T-helper 17 cell (primary cell): ENCODE measurements at places on chromosomes 12 and 14.

DNA sequence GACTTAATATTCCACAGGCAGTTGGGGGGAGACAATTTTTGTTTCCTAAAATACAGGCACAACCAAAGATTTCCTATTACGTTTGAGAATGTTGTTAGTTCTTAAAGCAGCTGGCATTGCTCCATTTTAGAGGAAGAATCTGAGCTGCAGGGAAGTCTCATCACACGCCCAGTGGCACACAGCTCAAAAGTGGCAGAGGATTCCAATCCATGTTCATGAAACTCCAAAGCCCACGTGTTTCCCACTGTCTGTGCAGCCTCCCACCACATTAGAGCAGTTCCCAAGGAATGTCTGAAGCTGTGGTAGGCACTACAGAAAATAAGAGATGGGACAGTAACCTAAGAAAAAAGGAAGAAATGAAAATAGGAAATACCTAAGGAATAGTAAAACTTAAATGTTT is 6.1 kb upstream of the IL26 start:
- DNase-seq, result no peak

- DNase-seq, result no peak
Observed at GRCh38 chr12:278046-278445, 15.4 kb upstream of the SLC6A13 start.

DNA sequence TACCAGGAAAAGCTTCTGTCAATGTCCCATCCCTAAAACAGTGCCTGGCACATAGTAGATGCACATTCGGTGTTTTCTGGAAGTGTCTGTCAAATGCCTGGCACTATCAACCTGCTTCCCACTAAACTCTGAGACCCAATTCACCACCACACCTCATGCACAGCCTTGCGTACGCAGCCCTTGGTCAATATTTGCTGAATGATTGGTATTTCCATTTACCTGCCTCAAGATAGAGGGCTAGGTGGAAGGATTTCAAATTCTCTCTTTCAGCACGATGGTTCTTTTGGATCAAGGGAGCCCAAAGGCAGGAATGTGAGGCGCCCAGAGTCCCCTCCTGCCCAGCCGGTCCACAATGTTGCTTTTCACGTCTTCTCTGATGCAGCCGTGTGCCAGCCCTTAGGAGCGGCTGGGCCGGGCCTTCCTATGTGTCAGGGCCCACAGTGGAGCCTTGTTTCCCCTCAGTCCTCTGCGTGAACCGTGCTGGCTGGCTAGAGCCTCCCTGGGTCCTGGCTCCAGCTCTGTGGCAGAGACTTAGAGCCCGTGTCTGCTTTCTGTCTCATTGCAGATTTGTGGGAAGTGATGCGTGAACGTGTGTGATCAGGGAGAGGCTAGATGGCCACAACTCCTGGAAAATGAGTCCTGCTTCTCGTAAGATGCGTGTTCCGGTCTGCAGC is 99.9 kb upstream of the RFLNA start:
- DNase-seq, result no peak

DNA sequence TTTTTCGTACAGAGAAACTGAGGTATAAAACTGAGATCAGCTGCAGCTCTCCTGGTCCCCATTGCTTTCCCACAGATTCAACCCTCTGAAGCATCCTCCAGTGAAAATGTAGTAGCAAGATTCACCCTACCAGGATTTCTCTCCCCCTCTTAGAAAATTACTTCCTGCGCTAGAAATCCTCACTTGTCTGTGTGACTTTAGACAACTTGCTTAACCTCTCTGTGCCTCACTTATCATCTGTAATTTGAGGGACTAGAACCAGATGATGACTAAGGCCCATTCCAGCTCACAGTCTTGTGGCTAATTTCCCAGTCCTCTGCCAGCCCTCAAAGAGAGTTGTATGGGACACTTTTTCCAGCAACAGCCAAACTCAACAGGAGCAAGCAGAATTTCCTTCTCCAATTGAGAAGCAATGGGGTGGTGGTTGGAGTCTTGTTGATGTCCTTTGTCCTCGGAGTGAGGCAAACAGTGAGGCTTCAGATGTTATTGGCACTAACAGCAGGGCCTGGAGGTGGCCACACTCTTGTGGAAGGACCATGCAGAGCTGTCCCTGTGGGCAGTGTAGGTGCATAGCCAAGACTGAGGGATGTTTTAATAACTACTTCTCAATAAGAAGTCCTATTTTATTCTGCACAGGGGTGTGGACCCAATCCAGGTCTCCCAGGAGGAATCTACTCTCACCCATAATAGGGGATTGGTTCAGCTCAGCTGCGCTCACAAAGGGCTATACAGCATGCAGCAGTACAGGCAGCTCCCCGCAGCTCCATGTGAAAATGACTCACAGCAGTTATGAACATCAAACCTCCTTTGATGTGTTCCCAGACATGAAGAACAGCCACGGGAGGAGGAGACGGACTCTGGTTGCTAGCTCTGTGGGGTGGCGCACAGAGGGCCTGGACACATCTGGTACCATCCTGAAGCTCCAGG is 200.1 kb downstream of the DAD1 start:
- DNase-seq, result no peak

DNA sequence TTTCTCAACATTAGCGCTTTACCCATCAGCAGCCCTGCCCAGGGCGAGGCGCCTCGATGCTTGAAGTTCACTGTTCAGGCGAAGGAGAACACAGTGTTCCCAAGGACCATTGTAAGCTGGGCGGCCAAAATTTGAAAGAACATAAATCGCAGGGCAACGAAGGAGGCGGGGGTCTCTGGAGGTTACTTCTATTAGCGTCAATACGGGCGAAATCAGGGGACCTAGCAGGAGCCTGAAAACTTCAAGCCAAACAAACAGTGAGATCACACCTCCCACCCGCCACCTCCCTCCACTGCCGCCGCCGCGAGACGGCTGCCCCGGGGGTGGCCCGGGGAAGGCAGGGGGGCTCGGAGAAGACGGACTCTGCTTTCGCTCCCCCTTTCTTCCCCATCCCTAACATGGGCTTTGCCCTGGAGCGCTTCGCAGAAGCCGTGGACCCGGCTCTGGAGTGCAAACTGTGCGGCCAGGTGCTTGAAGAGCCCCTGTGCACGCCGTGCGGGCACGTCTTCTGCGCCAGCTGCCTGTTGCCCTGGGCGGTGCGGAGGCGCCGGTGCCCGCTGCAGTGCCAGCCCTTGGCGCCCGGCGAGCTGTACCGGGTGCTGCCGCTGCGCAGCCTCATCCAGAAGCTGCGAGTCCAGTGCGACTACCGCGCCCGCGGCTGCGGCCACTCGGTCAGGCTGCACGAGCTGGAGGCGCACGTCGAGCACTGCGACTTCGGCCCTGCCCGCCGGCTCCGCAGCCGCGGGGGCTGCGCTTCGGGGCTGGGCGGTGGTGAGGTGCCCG is at the start of gene PDZRN4:
Gene PDZRN4 (plus strand): TSS at position 263 of the 783 bp plus-strand sequence.
- DNase-seq, result no peak

DNA sequence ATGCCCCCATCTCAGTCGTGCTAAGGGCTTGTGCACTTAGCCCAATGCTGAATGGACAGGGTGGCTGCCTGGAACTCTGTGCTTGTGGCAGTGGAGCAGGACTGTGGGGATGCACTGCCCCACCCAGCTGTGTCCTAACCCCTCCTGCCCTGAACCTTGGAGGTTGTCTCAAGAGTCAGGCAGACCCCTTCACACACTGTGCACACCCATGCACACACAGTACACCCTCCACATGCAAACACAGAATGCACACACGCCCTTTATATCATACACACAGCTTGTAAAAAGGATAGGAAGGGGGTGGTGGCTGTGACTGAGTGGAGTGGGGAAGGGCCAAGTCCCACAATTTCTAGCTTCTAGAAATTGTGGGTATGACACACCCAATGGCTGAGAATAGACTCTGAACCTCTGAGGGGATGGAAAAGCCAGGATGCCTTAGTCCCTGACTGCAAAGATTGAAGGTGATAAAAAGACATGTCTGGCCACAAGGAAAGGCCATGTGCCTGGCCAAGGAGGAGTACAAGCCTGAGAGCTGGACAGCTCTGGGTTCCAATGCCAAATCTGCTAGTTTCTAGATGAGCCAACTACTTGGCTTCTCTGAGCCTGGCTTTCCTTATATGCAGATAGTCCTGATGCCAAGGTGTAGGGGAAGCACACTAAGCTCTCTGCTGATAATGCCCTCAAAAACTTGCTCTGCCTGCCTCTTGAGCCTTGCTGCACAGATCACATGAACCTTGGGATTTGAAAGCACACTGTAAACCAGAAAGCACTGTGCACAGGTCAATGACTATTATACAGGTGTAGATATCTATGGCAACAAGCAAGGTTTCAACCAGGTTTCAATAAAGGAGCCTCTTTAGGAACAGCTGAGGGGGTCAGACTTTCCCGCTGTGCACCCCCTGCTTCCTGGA is 8.4 kb downstream of the KRT8 start:
- DNase-seq, result no peak

- DNase-seq, result no peak
Observed at GRCh38 chr12:83199069-83199468, 512.4 kb downstream of the TMTC2 start.

- no peak for DNase-seq
Observed at GRCh38 chr14:103129301-103130016, 6.2 kb downstream of the TNFAIP2 start.

- no peak for DNase-seq
Observed at GRCh38 chr12:12171991-12172511, 94.8 kb downstream of the LRP6 start.

- DNase-seq, result no peak
Observed at GRCh38 chr12:114926341-114926740, 242.4 kb upstream of the TBX3 start.

GRCh38 chr12:70721656-70722357 is 84.6 kb upstream of the PTPRB start:
- no peak for DNase-seq

GRCh38 chr12:66925083-66925482 is 246.2 kb upstream of the GRIP1 start:
- no peak for DNase-seq

- DNase-seq, result no peak
Observed at GRCh38 chr12:48029491-48030172, 25.4 kb upstream of the COL2A1 start.

DNA sequence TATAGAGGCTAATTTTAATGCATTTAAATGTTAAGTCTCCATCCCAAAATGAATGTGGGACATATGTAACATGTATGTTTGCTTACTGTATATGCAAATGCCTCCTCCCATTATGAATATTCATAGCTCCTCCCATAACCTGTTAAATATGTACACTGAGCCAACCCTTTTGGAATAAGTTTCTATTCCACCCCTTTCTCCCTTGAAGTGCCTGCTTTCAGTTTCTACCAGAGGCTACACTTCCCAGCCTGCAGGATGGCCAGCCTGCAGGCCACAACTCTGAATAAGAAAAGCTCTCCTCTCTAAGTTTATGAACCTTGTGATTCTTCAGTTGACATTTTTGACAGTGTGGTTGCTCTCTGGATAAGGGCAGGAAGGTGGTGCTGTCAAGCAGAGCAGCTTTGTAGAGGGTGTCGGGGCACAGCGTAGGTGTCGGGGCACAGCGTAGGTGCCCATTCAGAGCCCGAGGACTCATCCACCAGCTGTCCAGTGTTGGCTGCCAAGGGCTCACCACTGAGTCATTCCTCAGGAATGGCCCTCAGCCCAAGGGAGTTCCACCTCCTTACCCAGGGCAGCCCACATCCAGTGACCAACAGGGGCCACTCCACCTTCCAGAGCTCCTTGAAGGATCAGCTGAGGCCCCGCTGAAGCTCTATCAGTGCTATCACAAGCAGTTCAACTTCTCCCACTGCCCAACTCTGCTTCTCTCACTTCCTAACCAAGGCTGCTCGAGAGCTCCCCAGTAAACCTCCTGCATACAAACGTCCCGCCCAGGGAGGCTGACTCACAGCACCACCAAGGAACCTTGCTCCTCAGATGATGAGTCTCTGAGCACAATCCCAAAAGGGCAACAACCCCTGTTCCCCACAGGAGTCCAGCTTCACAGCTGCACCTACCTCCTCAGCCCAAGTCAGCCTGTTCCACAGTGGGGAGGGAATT is 31.4 kb downstream of the VWF start:
- DNase-seq, result no peak

GRCh38 chr14:50839048-50839447 is 8.1 kb upstream of the NIN start:
- DNase-seq, result no peak

DNA sequence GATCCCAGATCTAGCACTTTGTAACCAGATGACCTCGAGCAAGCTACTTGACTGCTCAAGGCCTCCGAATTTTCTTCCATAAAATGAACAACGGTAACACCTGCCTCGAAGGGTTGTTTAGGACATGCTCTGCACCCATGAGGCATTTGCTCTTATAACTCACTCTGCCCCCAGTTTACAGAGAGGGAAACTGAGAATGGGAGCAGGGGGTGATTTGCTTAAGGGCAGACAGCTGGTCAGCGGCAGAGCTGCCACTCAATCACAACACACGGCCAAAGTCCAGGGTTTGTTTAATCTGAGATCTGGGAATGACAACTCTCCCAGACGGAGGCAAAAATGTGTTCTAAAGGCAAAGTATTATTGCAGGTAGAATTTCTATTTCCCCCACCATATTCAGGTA is 156.3 kb downstream of the RIMBP2 start:
- no peak for DNase-seq

- DNase-seq, result no peak
Observed at GRCh38 chr12:22231836-22232235, 102.7 kb downstream of the ST8SIA1 start.

GRCh38 chr12:115983226-115983798 is 294.2 kb downstream of the MED13L start:
- no peak for DNase-seq

GRCh38 chr12:6341417-6342139 is at the start of gene TNFRSF1A:
TNFRSF1A (minus strand) TSS chr12:6342076; CDS start chr12:6341814, 262 bp downstream.
- no peak for DNase-seq

- no peak for DNase-seq
Observed at GRCh38 chr14:74437496-74438053, 11.6 kb upstream of the SYNDIG1L start.

GRCh38 chr12:111754671-111755070 is 12.1 kb upstream of the ALDH2 start:
- no peak for DNase-seq

DNA sequence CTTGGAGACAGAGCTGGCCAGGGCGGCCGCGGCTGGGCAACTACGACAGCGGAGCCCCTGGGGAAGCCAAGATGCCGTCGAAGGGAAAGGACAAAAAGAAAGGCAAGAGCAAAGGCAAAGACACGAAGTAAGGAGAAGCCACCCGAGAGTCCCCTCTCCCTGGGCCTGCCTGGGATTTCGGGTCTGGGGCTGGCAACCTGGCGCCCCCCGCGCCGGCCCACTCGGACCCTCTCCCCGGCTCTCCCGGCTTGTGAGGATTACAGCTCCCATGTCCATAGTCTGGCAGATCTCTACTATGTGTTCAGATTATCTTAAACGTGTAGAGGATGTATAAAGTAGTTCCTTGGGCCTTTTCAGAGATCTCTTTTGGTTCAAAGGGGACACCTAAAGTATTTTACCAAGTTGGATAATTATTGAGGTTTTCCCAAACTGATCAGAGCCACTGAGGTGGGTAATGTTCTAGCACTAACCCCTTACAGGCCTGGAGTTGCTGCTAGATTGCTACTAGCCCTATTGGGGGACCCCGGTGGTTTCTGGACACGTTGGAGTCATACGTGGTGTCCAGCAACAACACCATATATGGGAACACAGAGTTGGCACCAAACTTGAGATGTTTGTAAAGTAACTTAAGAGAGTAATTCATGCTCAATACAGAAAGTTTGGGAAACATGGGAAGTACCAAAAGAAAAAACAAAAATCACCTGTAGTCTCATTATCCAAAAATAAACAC is 424 bp downstream of the BBOF1 start:
- DNase-seq, result no peak
